ENCODE measurements at places on chromosomes 2 and 18. TPM values are rescaled to one million over a fixed set of nuclear protein-coding genes. Genes with fewer than 3 reads are reported as not detected.

UGT1A5 gene
- total RNA-seq = not detected

CGREF1 gene
- 0.81 TPM for total RNA-seq

ASB18 gene
- total RNA-seq = not detected

CLHC1 gene
- 15.5 TPM for total RNA-seq

IL1B gene
- total RNA-seq = 0.14 TPM

CAPN14 gene
- total RNA-seq = 0.60 TPM

SULT1C2 gene
- not detected for total RNA-seq
